ENCODE measurements at places on chromosomes 1 and 21.

- DNase-seq, result no peak
Observed at GRCh38 chr1:37726751-37727585, 34.7 kb downstream of the CDCA8 start.

- peak; percentile 27 for DNase-seq
Observed at GRCh38 chr1:230031131-230031530, 35.9 kb upstream of the GALNT2 start.

DNA sequence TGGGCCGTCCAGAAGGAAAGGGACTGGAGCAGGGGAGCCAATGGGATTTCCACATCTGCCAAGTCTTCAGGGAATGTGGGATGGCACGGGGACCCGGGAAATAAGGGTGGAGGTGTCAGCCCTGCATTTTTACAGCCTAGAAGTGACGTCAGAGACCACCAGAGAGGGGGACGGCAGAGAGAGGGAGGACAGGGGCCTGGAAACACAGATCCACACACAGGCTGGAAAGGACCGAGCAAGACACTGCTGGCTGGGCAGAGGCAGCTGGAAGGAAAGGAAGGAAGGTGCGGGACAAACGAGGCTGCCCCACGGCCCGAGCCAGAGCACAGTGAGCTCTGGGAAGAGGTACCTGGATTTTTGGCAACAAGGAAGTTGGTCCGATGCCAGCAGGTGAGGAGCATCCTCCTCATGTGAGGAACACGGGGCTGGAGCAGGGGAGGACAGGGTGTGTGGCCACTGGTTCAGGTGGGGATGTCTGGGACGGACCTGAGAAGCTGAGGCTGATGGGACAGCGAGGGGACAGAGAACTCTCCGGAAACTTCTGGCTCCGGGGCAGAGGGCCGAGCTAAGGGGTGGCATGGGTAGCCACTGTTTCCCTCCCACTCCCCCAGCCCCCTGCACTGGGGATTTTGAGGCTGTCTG is 138.3 kb downstream of the PGBD5 start:
- no peak for DNase-seq

DNA sequence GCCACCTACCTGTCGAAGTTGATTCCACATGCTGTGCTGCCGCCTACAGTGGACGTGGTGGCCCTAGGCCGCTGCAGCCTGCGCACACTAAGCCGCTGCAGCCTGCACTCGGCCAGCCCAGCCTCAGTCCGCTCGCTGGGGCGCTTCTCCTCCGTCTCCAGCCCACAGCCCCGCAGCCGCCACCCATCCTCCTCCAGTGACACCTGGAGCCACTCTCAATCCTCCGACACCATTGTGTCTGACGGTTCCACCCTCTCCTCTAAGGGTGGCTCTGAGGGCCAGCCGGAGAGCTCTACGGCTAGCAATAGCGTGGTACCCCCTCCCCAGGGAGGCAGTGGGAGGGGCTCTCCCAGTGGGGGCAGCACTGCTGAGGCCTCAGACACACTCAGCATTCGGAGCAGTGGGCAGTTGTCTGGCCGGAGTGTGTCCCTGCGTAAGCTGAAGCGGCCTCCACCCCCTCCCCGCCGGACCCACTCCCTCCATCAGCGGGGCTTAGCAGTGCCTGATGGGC is 46.9 kb downstream of the YARS1 start:
- DNase-seq, result no peak

DNA sequence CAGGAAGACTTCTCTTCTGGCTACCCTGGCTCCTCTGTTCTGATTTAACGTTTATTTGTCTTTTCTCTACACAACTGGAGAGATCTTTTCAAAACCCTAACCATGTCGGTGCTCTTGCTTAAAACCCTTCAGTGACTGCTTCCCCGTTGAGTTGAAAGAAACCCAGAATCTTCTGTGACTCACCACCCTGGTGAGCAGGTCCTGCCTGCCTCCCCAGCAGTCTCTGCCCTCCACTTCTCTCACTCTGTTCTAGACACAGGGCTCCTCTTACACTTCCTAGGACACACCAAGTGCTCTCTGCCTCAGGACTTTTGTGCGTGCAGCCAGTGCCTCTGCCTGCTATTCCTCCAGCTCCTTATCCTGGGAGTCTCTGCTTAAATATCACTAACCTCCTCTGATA is 131.4 kb downstream of the IER5 start:
- no peak for DNase-seq

DNA sequence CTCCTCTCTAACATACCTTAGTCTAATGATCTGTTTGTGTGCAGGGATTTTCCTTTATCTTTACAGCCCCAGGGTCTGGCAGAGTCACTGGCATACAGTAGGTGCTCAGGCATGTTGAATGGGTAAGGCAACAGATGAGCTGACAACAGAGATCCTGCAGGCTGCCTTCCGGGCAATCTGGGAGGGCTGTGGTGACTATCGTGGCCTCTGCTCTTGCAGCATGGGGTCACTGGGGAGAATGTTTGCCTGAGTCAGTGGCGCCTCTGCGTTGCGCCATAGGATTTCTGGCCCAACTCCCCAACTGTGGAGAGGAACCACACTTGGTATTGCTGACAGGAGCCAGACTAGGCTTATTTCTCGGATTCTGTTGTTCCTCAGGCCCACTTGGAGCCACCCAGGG is 93.8 kb downstream of the LAMC2 start:
- DNase-seq, result no peak

DNA sequence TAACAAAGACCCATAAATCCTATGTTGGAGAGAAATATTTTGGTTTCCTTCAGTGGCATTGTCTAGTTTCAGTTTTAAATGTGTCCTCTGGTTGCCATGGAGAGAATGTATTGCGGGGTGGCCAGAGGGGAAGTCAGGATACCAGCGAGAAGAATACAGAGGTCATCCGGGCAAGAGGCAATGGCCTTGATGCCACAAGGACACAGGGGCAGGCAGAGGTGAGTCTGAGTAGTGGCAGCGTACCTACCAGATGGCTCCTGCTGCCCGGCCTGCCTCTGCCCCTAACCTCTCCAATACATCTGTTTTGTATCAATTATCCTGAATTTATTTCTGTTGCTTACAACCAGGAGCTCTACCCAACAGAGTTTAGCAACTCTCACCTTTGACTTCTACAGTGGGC is 14.9 kb downstream of the KLHDC7A start:
- DNase-seq, result no peak

DNA sequence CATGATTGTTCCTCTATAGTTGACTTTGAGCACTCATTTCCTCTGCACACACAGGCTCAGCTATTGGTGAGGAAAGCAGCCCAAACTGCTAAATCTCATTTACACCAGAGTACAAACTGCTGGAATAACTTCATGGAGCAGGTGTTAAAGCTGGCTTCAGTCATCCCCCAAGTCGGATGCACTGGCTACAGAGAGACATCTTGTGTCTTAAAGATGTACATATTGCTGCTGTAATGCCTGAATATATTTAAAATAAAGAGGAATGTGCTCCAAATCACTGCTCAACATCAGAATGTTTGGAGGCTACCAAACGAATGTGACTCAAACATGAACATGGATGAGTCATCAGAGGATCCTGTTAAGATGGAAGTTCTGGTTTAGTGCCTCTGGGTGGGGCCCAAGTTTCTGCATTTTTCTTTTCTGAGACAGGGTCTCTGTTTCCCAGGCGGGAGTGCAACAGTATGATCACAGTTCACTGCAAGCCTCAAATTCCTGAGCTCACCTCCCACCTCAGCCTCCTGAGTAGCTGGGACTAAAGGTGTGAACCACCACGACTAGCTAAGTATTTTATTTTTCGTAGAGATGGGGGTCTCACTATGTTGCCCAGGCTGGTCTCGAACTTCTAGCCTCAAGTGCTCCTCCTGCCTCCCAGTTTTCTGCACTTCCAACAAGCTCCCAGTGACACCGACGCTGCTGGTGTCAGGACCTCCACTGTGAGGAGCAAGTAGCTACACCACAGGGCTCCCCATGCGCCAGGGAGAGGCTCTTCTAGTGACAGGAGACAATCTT is 79.0 kb upstream of the KRTAP19-8 start:
- no peak for DNase-seq

- DNase-seq, result no peak
Observed at GRCh38 chr1:53131590-53131938, 10.9 kb downstream of the SLC1A7 start.

DNA sequence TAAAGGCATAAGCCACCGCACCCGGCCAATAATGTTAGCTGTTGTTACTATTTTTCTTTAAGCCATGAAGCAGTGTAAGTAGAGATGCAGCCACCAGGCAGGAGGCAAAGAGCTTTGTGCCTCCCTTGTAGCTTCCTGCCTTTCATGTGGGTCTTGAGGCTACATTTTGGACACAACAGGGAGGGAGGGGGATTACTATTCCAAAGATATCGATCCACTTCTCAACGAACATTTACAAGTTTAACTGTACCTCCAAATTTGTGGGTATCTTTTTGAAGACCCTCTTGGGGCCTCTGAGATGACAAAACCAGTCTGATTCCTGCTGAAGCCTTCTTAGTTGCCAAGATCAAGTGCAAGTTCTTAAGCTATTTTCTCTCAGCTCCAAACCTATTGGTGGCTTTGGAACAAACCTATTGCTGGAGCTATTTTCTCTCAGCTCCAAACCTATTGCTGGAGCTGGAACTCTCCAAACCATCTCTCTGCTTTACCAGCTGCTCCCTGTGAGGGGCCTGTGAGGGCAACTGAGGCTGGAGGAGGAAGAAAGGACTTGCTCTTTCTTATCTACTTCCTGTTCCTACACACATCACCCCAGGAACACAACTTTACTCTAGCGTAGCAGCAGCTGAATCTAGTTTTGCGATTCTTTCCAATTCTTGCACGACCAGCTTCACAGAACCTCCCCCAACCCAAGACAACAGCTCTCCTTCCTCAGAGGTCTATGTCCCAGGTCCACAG is 16.1 kb upstream of the RCAN3 start:
- DNase-seq, result no peak
